ENCODE measurements at places on chromosomes 16 and 17.

GRCh38 chr17:14871921-14872320 lies 393.2 kb downstream of the PMP22 start:
- DNase-seq = peak; percentile 65

- peak; percentile 8 for DNase-seq
Measured at GRCh38 chr16:85936816-85937215, 37.9 kb downstream of the IRF8 start.

GRCh38 chr17:17811381-17812210 lies 25.2 kb downstream of the SREBF1 start:
- DNase-seq = no peak

DNA sequence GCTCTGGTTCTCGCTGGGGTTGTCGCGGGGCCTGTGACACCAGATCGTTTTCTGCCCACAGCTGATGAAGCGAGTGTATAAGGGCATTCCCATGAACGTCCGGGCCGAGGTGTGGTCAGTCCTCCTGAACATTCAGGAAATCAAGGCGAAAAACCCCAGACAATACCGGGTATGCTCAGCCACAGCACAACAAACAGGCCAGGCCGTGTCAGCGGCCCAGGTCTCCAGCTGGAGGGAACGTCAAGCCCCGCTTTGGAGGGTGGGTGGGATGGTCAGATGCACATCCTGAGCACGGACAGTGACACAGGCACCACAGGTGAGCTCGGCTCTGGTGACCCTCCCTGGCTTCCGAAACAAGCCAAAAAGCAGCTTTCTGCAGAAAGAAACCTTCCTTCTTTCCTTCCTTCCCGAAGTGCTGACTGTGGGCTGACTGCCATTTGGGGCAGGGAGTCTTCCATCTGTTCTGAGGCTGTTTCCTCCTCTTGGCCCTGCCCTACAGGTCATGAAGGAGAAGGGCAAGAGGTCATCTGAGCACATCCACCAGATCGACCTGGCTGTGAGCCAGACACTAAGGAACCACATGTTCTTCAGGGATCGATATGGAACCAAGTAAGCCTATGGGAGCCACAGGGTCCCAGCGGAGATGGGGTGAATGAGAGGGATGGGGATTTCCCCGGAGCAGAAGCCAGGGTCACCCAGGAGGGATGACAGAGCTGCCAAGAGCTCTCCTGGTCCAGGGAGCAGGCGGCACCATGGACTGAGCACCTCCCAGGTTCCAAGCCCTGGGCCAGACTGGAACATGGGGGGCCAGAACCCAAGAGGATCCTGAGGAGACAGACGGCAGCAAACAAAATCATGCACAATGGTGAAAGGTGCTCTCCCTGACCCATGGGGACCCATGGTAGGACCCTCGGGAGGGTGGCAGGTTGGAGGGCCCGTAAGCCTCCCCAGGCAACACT lies 79.4 kb downstream of the GOSR1 start:
- no peak for DNase-seq

- no peak for DNase-seq
Measured at GRCh38 chr17:18889658-18890057, 31.7 kb downstream of the PRPSAP2 start.

DNA sequence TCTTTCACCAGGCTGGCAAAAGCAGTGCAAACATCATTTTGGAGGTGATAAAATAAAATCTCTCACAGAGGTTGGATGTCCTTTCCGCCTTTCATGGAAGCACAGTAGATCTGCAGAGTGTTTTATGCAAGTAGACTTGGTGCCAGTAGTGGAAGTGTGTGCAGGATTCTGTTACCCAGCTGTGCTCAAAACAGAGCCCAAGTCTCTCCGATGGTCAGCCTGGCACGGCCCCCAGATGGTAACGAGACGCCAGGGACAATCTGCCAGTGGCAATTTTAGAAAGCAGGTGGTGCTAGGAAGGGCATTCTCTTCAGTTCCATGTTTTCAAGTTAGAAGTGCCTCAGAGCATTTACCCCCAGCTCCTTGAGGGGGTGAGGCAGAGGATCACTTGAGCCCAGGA lies 1.5 kb upstream of the MTHFSD start:
- DNase-seq = no peak

GRCh38 chr17:17682293-17682736 lies 1.1 kb downstream of the RAI1 start:
- peak; percentile 49 for DNase-seq

DNA sequence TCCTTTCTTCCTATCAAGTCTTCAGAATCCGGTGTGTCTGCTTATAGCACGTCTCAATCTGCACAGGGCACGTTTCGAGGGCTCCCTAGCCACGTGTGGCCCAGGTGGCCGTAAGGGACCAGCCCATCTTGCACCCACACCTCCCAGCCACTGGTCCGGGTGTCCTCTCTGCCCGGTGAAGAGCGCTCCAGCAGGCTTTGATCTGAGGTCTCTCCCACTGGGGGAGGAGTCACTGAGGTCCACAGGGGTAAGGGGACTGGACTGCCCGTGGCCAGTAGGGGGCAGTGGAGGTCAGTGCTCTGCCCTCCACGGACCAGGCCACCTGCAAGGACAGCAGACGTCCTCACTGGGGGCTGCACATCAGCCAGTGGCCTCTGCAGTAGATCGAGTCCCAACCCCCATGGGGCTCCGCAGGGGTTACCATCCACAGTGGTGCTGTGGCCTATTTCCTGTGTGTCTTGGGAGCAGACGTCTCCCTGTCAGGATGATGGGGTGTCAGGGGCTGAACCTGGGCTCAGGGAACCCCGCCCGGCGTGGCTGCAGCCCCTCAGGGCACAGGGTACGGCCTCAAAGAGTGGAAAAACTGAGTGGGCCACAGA lies 204.1 kb upstream of the CIBAR2 start:
- DNase-seq = peak; percentile 54

DNA sequence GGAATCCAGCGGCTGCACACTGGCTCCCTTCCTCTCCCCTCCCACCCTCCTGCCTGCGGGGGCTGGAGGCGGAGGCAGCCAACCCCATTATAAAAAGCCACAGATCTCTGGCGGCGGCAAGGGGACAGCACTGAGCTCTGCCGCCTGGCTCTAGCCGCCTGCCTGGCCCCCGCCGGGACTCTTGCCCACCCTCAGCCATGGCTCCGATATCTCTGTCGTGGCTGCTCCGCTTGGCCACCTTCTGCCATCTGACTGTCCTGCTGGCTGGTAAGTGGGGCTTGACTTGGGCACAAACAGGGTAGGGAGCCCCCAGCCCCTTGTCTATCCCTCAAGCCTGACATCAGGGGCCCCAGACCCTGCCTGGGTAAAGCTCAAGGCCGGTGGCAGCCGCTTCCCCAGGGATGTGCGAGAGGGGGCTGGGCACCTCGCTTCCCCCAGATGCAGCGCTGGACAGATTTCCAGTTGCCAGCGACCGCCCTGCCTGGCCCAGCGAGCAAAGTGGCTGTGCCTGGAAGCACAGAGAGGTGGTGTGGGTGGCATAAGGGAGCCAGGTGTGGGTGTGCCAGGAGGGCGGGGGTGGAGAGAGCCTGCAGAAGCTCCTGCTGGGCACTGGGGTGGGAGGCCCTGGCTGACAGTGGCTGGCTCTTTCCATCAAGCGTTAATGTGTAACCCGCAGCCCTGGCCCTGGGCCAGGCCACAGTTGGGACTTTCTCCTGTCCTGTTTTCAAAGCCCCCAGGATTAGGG lies at the start of gene CX3CL1:
CX3CL1 (plus strand) TSS at position 119 of the 745 bp plus-strand sequence; CDS start at position 198, 79 bp downstream.
- no peak for DNase-seq

All from iris pigment epithelial cell (primary cell).